Heart left ventricle (tissue), 16 donors: ENCODE measurements at places on chromosomes 4 and X. TPM values are rescaled to one million over a fixed set of nuclear protein-coding genes. Genes with fewer than 3 reads are reported as not detected.

DNA sequence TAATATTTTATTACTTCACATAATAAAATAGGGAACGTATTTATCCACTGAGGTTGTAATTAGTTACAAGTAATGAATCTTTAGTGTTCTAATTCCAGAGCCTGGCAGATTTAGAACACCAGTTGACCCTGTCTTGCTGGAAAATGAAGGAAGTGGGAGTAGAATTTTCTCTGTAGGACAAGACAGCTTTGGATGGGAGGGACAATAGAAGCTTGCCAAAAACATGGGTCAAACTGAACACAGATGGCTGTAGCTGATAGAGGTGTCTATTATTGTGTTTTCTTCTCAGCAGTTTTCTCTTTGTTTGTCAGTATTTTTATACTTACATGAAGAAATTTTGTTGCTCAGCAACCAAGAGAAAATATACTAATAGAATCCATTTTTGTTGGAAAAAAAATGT is 20.2 kb downstream of the FAT4 start:
- H3K36me3 ChIP-seq, result no peaks in the 10 kb centered on the region
- DNase-seq, result no peak
- no peak overlapping the region for H3K27ac ChIP-seq
- H3K27me3 ChIP-seq, result no peaks in the 10 kb centered on the region
- H3K4me3 ChIP-seq, result no peak overlapping the region

Gene GPC4
- total RNA-seq, result 5.6 TPM

GRCh38 chr4:141153751-141154510 is 20.7 kb upstream of the RNF150 start:
- peaks cover 9% of the 10 kb centered on the region for H3K4me1 ChIP-seq
- no peaks in the 10 kb centered on the region for H3K27me3 ChIP-seq
- no peaks in the 10 kb centered on the region for H3K36me3 ChIP-seq
- DNase-seq, result no peak

- DNase-seq, result no peak
- H3K4me3 ChIP-seq, result no peak overlapping the region
- H3K36me3 ChIP-seq, result no peaks in the 10 kb centered on the region
- no peaks in the 10 kb centered on the region for H3K27me3 ChIP-seq
- peaks cover 28% of the 10 kb centered on the region for H3K4me1 ChIP-seq
- H3K27ac ChIP-seq, result no peak overlapping the region
Observed at GRCh38 chr4:24252121-24252520, 332.2 kb downstream of the DHX15 start.

Gene POU4F2
- total RNA-seq, result not detected

Gene GYG2
- total RNA-seq, result 1.00 TPM

Gene TMPRSS11D
- not detected for total RNA-seq

GRCh38 chr4:141046255-141046654 is 87.0 kb downstream of the RNF150 start:
- H3K27me3 ChIP-seq, result no peaks in the 10 kb centered on the region
- H3K4me1 ChIP-seq, result no peaks in the 10 kb centered on the region
- peak overlapping the region; percentile 25 for H3K27ac ChIP-seq
- no peak overlapping the region for H3K4me3 ChIP-seq
- H3K36me3 ChIP-seq, result no peaks in the 10 kb centered on the region

- no peak overlapping the region for H3K4me3 ChIP-seq
- no peak overlapping the region for H3K27ac ChIP-seq
- peaks cover 9% of the 10 kb centered on the region for H3K4me1 ChIP-seq
Observed at GRCh38 chr4:119081943-119082342, 53.7 kb upstream of the MYOZ2 start.

DNA sequence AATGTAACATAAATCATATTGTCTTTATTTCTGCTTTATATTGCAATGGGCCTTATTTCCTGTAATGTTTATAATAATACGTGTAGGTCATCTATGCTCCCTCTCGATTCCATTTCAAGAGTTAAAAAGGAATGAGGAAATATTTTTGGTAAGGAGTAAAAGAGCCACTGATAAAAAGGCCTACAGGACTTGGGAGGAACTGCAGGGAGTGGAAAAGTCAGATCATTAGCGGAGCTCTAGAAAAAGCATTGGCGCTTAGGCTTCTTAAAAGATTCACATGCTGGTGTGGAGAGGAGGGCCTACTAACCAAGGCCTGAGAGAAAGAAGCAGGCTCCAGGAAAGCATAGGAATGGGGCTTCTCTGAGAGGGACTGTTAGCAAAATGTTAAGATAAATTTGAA is 82.9 kb upstream of the PNPLA4 start:
- H3K36me3 ChIP-seq, result no peaks in the 10 kb centered on the region
- H3K4me3 ChIP-seq, result no peak overlapping the region
- H3K27ac ChIP-seq, result no peak overlapping the region
- DNase-seq, result no peak
- no peaks in the 10 kb centered on the region for H3K27me3 ChIP-seq
- H3K4me1 ChIP-seq, result no peaks in the 10 kb centered on the region

DNA sequence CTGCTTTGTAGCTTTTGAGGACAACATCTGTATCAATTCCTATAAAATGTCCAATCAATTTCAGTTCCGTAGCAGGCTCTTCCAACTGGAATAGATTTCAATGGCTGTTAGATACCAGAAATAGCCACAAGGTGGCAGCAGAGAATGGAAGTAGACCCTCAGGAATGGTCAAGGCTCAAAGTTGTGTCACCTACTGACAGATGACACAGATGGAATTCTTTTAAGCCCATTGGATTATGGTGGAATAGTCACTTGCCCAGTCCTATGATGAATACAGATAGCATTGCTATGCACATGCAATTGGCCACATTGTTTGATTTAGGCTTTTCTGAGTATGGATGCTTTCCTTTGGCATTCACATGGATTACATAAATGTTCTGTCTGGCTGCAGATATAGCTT is 130.4 kb upstream of the RADX start:
- H3K27me3 ChIP-seq, result no peaks in the 10 kb centered on the region
- no peaks in the 10 kb centered on the region for H3K4me1 ChIP-seq
- H3K4me3 ChIP-seq, result no peak overlapping the region
